ENCODE measurements at places on chromosomes 6 and 20. TPM values are rescaled to one million over a fixed set of nuclear protein-coding genes. Genes with fewer than 3 reads are reported as not detected.

DNA sequence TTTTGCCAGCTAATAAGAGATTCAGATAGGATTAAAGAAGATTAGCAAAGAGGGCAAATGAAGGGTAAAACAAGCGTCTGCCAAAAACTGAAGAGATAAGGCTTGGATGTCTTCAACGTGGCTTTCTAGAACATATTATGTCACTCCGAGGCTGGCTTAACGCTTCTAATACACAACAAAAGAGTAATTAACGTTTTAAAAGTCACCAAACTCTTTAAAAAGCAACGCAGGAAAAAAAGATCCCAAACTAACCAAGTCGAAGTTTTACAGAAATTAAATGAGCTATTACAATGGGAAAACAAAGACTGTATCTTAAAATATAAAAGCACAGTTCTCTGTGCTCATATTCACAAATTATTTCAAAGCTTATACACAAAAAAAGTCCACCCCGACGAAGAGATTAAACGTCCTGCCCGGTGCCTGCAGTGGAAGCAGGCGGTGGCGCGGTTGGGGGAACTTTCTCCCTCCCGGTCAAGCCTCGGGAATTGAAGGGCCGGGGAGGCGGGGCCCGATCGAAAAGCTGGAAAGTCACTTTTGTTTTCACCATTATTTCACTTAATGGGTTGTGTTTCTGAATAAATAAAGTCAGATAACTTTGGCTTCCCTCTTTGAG, 1.2 kb downstream of the MAK start:
- peaks cover 9% of the 10 kb centered on the region for H3K4me1 ChIP-seq
- no peak for DNase-seq
- H3K36me3 ChIP-seq = no peaks in the 10 kb centered on the region

DNA sequence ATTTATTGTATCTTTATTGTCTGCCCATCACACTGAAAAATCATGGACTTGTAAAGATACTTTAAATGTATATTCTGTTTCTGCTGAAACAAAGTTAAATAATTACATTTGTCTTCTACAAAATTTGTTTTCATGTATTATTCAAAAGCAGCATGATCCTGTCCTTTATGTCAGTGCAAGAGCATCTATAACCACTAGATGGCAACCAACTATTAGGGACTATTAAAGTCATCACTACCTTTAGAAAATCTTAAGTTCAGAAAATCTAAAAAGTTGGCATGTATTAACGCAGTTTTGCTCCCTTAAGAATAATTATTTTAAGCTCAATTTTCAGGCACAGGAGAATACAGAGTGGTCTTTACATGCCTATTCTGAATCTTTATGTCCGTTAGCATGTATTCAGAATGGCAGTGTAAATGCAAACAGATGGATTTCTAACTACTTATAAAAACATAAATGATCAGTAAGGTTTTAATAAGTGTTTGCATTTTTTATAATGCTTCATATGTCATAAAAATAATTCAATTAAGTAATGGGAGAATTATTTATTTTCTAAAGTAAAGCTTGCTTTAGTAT, 17.8 kb downstream of the TMEM30A start:
- peaks cover 12% of the 10 kb centered on the region for H3K36me3 ChIP-seq
- peaks cover 3% of the 10 kb centered on the region for H3K4me1 ChIP-seq
- no peak for DNase-seq

BFSP1 gene
- total RNA-seq = 4.2 TPM

DNA sequence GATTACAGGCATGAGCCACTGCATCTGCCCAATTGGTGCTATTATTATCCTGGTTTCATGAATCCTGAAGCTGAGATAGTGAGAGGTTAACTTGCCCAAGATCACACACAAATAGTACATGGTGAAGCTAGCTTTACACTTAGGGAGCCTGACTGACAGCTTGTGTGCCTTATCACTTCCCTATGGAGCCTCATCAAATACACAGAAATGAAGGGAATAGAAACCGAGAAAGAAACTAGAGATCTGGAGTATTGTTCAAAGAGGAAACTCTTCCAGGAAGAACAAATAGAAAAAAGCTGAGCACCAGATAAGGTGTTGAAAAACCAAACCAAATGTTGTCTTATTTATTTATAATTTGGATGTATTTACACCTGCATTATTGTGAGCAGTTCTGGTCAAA, 155.0 kb upstream of the CITED2 start:
- H3K27me3 ChIP-seq = no peaks in the 10 kb centered on the region
- no peak for DNase-seq
- no peaks in the 10 kb centered on the region for H3K36me3 ChIP-seq
- peaks cover 19% of the 10 kb centered on the region for H3K4me1 ChIP-seq
- H3K27ac ChIP-seq = no peak overlapping the region

PAK5 gene
- total RNA-seq = 0.19 TPM

GRCh38 chr6:21999012-21999528, 297.8 kb downstream of the PRL start:
- peak overlapping the region; percentile 61 for H3K27ac ChIP-seq
- DNase-seq = peak; percentile 86
- no peak overlapping the region for H3K4me3 ChIP-seq

- no peaks in the 10 kb centered on the region for H3K4me1 ChIP-seq
- H3K27ac ChIP-seq = no peak overlapping the region
- peak; percentile 30 for DNase-seq
Measured at GRCh38 chr6:47631269-47631772, 67.1 kb upstream of the ADGRF4 start.

DNA sequence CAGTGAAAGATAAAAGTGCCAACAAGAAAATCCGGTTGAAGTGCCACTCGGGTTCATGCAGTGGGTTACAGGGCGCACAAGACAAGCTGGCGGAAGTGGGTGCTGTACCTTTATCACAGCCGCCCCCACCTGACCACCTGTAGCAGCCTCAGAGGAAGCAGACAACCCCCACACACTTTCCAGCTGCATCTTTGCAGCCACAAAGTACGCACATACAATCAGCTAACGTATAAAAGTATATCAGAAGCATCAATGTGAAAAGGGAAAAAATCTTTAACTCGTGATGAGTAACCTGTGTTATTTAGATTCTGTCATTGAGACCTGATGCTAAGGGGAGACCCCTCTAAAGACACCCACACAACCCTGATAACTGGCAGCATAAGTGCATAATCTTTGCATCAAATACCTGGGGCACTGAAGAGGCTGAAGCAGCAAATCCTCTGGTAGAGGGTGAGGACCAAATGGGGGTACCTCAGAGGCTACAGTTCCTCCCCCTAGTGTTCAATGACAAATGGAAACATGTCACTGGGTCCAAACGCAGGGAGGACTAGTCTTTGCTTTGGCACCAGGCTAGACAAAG, 22.1 kb downstream of the BACH2 start:
- H3K4me3 ChIP-seq = no peak overlapping the region
- H3K4me1 ChIP-seq = no peaks in the 10 kb centered on the region
- no peaks in the 10 kb centered on the region for H3K27me3 ChIP-seq
- no peaks in the 10 kb centered on the region for H3K36me3 ChIP-seq
- no peak overlapping the region for H3K27ac ChIP-seq

ANGPT4 gene
- 0.12 TPM for total RNA-seq

- H3K4me3 ChIP-seq = no peak overlapping the region
- H3K27me3 ChIP-seq = no peaks in the 10 kb centered on the region
- no peaks in the 10 kb centered on the region for H3K4me1 ChIP-seq
Measured at GRCh38 chr20:47627540-47627939, 125.9 kb downstream of the NCOA3 start.

OPRL1 gene
- total RNA-seq = 2.8 TPM

GRCh38 chr6:145480024-145480423, 255.3 kb downstream of the EPM2A start:
- H3K4me3 ChIP-seq = no peak overlapping the region
- no peak overlapping the region for H3K27ac ChIP-seq
- H3K36me3 ChIP-seq = no peaks in the 10 kb centered on the region
- no peaks in the 10 kb centered on the region for H3K27me3 ChIP-seq
- no peak for DNase-seq

DNA sequence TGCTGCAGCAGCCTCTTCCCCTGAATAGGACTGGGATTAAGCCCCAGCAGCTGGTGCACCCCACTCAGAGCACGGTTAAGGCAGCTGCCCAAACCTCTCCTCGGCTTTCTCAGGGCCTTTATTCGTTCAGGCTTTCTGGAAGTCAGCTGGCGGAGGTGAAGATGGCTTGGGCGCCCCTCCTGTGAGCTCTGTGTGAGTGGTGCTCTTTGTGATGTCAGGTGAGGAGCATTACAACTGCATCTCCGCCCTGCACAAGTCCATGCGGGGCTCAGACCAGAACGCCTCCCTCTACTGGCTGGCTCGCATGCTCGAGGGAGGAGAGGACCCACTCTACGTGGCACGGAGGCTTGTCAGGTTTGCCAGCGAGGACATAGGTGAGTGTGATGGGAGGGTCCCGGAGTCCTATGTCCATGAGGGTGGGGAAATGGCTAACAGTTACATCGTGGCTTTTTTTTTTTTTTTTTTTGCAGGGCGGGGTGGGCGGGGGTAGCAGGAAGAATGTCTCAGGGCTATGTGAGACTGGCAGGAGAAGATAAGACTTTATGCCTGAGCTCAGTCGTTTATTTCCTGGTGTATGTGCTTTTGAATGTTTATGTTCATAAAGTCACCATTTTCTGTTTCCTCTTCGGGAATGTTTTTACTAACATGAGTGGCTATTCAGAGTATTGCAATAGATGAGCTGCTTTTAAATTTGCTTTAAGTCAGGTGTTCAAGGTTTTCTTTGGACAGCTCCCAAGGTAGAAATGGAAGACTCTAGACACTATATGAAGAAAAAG, 18.2 kb downstream of the WRNIP1 start:
- H3K4me1 ChIP-seq = no peaks in the 10 kb centered on the region
- H3K36me3 ChIP-seq = peaks cover 7% of the 10 kb centered on the region
- H3K27me3 ChIP-seq = no peaks in the 10 kb centered on the region
- H3K27ac ChIP-seq = no peak overlapping the region
- DNase-seq = no peak

- H3K4me3 ChIP-seq = no peak overlapping the region
- H3K27ac ChIP-seq = no peak overlapping the region
- peaks cover 5% of the 10 kb centered on the region for H3K27me3 ChIP-seq
- H3K4me1 ChIP-seq = peaks cover 6% of the 10 kb centered on the region
Measured at GRCh38 chr20:4708856-4709255, 12.9 kb upstream of the PRND start.

DNA sequence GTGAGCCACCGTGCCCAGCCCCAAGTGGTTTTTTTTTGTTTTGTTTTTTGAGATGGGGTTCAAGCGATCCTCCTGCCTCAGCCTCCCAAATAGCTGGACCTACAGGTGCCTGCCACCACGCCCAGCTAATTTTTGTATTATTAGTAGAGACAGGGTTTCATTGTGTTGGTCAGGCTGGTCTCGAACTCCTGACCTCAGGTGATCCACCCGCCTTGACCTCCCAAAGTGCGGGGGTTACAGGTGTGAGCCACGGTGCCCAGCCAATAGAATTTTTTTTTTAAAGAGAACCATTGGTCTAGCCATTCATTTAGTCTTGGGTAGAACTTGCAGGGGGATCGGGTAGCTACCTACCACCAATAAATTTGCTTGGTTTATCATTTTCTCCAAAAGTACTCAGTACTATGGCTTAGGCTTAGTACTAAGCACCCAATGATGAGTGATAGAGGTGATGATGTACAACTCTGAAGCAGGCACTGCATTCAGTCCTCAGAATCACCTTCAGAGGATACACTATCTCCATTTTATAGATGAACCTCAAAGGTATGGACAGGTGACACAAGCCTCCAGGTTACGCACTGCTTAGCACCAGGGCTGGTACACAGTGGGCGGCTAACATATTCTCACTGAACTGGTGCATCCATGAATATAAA, 12.9 kb upstream of the C20orf203 start:
- DNase-seq = no peak
- no peak overlapping the region for H3K4me3 ChIP-seq
- no peak overlapping the region for H3K27ac ChIP-seq
- H3K27me3 ChIP-seq = no peaks in the 10 kb centered on the region

EGFL8 gene
- 10.4 TPM for total RNA-seq

DNA sequence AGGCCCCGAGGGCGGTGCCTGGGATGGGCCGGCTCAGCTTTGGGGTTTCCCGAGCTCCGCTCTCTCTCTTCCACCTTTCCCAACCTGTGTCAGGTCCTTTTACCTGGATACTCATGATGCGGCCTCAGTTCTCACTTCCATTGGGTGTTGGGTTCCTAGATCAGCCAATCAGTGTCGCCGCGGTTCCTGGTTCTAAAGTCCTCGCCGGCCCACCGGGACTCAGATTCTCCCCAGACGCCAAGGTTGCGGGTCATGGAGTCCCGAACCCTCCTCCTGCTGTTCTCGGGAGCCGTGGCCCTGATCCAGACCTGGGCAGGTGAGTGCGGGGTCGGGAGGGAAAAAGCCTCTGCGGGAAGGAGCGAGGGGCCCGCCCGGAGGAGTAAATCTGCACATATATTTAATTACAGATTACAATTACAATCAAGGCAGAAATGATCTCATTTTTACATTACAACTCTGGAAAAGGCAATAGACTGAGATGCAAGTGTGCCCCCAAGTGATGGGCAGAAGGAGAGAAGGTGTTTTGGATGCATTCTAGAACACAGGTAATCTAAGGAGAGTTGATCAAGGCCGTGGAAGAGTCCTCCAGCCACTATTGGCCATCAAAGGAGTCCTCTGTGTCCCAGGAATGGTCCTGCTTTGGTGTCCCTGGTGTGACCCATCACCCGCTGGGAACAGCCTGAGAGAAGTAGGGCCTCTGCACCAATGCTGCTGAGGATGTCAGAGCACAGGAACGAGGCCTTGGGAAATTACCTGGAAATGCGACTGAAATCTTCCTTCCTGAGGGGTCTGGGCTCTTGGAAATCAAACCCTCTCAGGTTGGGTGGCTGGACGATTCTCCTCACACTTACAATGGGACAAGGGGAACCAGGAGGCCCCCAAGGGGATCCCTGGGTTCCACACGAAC, 34.7 kb upstream of the MICB start:
- no peak overlapping the region for H3K4me3 ChIP-seq
- DNase-seq = peak; percentile 65
- H3K4me1 ChIP-seq = peaks cover 11% of the 10 kb centered on the region
- H3K27me3 ChIP-seq = peaks cover 8% of the 10 kb centered on the region
- no peaks in the 10 kb centered on the region for H3K36me3 ChIP-seq

IFNGR1 gene
- total RNA-seq = 42.3 TPM

GRCh38 chr6:33716379-33716778, 4.9 kb upstream of the UQCC2 start:
- no peak overlapping the region for H3K4me3 ChIP-seq
- peaks cover 4% of the 10 kb centered on the region for H3K4me1 ChIP-seq
- no peak for DNase-seq
- H3K27me3 ChIP-seq = peaks cover 18% of the 10 kb centered on the region

DNA sequence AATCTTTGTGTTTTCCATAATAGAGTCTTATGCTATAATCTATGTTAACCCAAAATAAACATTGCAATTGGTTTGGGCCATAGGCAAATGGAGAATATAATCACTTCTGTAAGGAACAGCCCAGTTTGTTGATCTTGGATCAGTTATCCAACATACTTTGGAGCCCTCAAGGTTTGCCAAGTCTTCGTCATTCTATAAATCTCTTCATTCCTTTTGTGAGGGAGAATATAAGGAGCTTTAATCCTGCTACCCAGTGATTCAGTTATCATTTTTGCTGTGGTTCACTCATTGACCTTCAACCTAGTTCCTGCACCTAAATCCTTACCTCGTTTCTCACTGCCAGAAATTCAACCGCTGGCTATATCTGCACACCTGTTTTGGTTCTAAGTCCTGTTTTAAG, 500.3 kb upstream of the PTCHD4 start:
- peaks cover 4% of the 10 kb centered on the region for H3K4me1 ChIP-seq
- no peak overlapping the region for H3K27ac ChIP-seq
- peak; percentile 71 for DNase-seq
- no peaks in the 10 kb centered on the region for H3K27me3 ChIP-seq
- no peaks in the 10 kb centered on the region for H3K36me3 ChIP-seq
- no peak overlapping the region for H3K4me3 ChIP-seq

All from astrocyte (in vitro differentiated cells and primary cell).